ELF-1 (cell line): ENCODE measurements at places on chromosomes 16 and 17.

DNA sequence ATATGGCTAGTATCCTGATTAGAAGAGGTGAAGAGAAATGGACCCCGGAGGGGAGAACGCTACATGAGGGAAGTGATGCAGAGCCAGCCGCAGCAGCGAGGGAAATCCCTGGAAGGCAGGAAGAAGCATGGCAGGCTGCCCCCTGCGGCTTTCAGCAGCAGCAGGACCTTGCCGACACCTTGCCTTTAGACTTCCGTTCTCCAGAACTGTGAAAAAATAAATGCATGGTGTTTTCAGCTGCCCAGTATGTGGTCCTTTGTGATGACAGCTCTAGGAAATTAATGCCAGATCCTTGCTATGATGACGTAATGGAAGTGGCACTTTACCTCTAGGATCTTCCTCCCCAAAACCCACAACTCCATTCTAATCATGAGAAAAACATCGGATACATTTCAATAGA lies 9.7 kb upstream of the ZFP1 start:
- DNase-seq: peak; percentile 66

- DNase-seq: no peak
Observed at GRCh38 chr17:57619061-57619937, 125.8 kb downstream of the CCDC182 start.

DNA sequence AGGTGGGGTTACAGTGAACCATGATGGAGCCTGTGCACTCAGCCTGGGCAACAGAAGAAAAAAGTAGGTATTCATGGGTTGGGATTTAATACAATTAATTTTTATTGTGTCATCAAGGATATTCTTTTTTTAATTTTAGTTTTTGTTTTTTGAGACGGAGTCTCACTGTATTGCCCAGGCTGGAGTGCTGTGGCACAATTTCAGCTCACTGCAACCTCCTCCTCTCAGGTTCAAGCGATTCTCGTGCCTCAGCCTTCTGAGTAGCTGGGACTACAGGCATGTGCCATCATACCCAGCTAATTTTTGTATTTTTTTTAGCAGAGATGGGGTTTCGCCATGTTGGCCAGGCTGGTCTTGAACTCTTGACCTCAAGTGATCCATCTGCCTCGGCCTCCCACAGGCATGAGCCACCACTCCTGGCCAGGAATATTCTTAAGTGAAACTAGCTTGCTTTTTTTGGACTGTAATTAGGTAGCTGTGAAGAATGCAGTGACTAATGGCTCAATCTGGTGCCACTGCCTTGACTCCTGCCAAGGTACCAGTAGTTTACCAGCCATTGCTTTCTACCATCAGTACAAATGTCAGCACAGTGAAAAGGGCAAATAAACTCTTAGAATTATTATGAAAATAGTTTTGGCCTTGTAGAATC lies 4.8 kb downstream of the PPM1D start:
- DNase-seq: peak; percentile 18

- DNase-seq: no peak
Observed at GRCh38 chr17:71709271-71709890, 411.4 kb upstream of the SOX9 start.

GRCh38 chr17:67708378-67708777 lies 9.4 kb upstream of the NOL11 start:
- DNase-seq: no peak

- no peak for DNase-seq
Observed at GRCh38 chr17:306536-307294, 45.9 kb downstream of the RPH3AL start.

DNA sequence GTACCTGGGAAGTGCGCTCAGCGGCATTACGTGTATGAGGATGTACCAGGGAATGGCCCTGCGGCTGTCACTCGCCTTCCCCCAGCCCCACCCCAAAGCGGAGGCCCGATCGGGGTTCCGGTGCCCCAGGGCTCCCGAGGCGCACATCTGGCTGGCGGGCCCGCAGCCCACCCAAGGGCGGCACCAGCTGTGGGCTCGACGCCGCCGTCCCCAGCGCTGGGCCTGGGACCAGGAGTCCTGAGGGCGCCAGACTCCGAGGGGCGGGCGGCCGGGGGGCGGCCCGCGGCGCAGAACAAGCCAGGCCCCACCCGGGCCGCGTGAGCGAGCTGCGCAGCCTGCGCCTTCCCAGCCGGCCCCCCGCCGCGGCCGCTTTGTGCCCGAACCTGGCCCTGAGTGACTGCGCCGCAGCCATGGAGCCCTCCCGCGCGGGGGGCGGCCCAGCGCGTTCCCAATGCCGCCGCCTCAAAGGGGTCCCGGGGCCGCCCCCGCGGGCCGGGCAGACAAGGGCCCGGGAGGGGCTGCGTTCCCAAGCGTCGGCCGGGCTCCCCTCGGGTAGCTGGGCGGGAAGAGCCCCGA lies 17.4 kb downstream of the ZNF423 start:
- no peak for DNase-seq

- DNase-seq: no peak
Observed at GRCh38 chr17:58710948-58711552, 18.6 kb downstream of the RAD51C start.

DNA sequence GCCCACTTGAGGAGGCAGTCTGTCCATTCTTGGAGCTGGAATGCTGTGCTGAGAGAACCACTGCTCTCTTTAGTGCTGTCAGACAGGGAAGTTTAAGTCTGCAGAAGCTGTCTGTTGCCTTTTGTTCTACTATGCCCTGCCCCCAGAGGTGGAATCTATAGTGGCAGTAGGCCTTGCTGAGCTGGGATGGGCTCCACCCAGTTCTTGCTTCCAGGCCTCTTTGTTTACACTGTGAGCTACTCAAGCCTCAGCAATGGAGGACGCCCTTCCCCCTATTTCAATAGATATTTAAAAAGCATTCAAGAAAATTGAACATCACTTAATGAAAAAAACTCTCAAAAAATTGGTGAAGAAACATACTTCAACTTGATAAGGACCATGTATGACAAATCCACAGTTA lies 313.5 kb downstream of the PHKB start:
- peak; percentile 75 for DNase-seq

DNA sequence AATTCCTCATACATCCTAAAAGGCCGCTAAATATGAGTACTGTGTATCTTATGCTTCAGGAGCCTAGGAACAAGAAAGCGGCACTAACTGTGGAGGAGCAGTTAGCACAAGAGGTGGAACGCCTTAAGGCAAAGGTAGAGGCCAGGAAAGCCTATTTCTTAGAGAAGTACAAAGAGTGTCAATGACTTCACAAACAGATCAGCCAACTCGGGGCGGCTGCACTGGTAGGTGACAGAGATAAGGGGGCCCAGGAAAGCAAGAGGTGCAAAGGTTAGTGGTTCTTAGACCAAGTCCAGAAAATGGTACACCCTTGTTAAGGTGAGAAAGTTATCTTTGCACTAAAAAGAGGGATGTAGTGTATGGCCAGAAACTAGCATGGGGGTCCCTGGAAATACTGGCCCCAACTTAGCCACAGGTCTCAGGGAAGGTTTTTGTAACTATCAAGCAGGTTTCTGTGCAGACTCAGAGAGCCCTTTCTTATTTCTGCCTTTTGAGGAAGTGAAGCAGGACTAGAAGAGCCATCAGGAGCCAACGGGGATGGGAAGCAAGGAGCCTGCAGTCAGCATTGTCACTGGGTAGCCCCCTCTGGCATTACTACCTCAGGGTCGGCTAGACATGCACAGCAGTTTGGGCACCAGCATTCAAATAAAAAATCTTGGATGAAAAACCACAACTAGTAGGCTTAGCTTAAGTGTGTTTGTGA lies 24.1 kb downstream of the CALCOCO2 start:
- DNase-seq: no peak

GRCh38 chr16:67857547-67858233 lies 10.2 kb upstream of the CENPT start:
- DNase-seq: peak; percentile 71

DNA sequence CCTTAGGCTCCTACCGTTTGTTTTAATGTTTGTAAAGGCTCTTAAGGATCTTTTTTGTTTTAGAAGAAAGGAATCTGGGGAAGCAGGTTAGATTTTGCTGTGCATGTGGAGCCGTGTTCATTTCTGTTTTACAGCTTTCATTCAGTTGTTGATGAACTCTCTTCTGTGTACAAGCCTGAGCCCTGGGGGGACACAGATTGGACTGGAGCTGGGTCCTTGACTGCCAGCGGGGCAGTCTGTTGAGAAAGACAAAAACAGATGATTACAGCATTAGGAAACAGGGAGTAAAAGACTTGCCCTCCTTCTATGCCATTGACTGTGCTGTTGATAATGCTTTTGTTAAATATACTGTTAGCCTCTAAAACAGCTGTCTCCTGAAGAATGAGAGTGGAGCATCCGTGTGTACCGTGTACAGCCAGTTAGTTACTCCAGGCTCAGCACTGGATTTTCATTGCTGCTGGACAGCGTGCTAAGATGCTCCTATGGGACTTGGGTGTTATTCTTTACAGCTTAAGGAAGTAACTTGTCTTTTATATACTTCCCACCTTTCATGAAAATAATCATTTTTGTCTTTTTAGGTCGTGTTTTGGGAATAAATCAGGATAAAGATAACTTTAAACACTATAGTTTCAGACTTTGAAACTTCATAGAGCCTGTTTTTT lies 3.2 kb downstream of the MAP1LC3B start:
- peak; percentile 50 for DNase-seq

GRCh38 chr16:10600782-10601443 lies 20.5 kb upstream of the EMP2 start:
- no peak for DNase-seq

- no peak for DNase-seq
Observed at GRCh38 chr17:9536061-9536460, 39.6 kb downstream of the STX8 start.

GRCh38 chr16:74735162-74735452 lies 34.4 kb upstream of the MLKL start:
- no peak for DNase-seq

DNA sequence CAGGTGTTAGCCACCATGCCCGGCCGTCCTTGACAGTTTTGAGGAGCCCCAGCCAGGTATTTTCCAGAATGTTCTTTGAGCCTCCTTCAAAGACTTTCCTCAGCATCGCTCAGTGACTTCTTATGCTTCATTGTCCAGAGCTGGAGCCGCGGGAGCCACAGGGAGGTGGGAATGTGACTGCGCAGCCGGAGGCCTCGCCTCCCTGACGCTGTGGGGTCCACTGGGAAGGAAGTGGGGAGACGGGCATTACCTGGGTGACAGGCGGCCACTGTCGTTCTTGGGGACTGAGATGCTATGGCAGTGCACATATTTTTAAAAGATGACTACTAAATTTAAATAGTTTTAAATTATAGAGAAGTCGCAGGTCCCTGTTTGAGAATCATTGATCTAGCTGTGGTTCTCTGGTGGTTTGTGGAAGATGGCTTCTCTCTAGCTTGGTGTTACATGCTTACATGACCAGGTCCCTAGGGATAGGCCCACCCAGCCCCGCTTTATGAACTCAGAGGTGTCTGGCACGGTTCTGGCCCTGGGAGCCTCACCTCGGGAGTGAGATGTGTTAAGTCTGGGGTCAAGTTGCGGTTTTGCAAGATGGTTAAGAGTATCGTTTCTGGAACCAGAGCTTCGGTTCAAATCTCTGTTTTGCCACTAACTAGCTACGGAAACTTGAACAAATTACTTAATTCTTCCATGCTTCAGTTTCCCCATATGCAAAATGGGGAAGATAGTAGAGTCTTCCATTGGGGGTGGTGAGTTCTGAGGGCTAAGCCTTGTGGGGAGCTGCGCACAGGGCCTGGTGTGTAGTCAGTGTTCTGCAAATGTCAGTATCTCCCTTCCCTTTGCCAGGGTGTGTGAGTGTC lies 53.0 kb downstream of the ATP2C2 start:
- no peak for DNase-seq

GRCh38 chr16:89363621-89364393 lies 126.6 kb downstream of the ANKRD11 start:
- DNase-seq: peak; percentile 66

GRCh38 chr16:57846078-57846697 lies 43.9 kb upstream of the KIFC3 start:
- peak; percentile 98 for DNase-seq

DNA sequence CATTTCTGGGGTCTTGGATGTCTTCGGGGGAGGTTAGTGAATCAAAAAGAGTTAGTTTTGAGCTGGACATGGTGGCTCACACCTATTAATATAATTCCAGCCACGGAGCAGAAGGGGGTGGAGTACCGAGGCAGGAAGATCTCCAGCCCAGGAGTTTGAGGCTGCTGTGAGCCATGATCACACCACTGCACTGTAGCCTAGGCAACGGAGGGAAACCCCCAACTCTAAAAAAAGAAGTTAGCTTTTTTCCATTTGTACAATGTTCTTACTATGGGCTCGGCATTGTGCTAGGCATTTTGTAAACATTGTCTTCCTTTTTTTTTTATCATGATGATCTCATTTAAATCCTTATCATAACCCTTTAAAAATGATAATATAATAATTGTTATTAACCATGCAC lies 8.3 kb upstream of the SNF8 start:
- DNase-seq: no peak

- peak; percentile 23 for DNase-seq
Observed at GRCh38 chr16:4011225-4011939, 104.9 kb downstream of the ADCY9 start.

GRCh38 chr17:50690887-50691549 lies 16.7 kb downstream of the ANKRD40 start:
- DNase-seq: no peak

DNA sequence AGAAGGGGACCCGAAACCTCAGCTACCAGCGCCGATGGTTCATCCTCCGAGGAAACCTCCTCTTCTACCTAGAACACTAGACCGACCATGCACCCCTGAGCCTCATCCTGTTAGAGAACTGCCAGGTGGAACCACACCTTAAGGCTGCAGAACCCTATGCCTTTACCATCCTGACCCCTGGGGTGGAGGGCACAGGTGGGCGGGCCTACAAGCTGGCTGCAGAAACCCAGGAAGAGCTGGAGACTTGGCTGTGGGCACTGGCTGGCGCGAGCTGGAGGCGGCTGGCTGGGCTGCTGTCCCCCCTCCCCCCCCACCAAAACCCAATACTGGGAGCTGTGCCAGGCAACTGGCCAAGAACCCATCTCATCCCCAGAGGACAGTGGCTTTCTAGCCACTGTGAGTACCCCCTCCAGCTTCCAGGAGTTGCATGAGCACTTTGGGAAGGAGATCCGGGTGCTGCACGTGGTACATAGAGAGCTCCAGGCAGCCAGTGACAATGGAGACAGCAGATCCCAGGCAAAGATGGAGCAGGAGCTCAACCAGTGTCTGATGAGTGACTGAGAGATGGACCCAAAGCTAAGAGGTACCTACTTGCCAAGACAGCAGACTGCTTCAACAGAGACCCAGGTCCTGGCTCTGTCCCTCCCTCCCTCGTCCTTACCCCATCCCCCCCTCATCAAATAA lies 1.4 kb upstream of the CD2BP2 start:
- no peak for DNase-seq

GRCh38 chr16:30903596-30903995 lies 7.2 kb downstream of the CTF1 start:
- DNase-seq: no peak

GRCh38 chr16:27522173-27522707 lies 27.5 kb downstream of the GTF3C1 start:
- no peak for DNase-seq

GRCh38 chr17:18217412-18218015 lies 7.9 kb upstream of the LLGL1 start:
- DNase-seq: peak; percentile 87

DNA sequence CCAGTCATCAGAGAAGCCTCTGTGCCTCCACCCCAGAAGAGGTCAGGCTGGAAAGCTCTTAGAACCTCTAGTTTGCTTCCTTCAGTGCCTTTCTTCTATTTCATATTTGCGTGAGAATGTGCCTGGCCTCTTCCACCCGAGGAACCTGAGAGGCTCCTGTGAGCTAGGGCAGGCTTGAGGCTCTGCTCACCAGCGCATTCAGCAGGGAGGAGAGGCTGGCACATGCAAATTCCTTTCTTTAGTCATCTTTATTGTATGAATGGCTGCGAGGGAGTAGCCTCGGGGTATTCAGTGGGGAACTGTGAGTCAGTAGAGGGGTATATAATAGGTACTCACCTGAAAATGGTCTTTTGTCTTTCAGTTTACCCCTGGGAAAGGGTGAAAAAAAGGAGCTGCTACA lies 268.3 kb downstream of the ABCC12 start:
- peak; percentile 77 for DNase-seq
